ENCODE measurements at places on chromosomes 6 and 20. TPM values are rescaled to one million over a fixed set of nuclear protein-coding genes. Genes with fewer than 3 reads are reported as not detected.

DNA sequence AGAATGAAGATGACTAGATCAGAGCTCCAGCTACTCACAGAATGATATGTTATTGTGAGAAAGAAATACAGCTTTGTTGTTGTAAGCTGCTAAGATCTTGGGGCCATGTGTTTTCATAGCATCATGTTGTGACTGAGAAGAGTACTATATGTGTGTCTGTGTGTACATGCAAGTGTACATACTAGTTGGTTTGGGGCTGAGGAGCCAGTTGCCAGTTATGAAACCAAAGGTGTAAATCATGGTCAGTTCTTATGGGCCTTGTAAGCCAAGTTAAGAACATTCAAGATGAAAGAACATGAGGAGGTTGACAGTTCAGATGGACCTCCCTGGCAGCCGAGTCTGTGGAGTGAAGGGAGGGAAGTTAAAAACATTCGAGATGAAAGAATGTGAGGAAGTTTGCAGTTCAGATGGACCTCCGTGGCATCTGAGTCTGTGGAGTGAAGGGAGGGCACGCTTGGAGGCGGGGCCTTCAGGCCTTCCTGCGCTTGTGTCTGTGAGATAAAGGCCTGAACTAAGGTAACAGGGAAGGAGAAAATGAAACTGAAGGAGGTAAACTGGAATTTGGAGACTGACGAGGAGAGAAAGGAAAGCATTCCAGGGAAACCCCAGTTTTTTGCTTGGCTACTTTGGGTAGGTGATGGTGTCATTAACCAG is 13.9 kb downstream of the AFDN start:
- DNase-seq, result no peak

AGER gene
- 6.0 TPM for total RNA-seq

SLC4A11 gene
- 2.5 TPM for total RNA-seq

DNA sequence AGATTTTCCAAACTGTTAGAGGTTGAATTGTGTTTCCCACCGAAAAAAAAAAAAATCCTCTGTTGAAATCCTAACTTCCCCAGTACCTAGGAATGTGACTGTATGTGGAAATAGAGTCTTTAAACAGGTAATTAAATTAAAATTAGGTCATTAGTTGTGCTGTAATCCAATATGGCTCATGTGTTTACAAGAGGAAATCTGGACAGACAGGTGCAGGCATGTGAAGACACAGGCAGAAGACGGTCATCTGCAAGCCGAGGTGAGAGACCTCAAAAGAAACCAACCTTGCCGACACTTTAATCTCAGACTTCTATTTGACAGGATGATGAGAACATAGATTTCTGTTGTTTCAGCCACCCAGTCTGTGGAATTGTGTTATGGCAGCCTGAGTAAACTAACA is 28.6 kb upstream of the EZR start:
- DNase-seq, result no peak

DNA sequence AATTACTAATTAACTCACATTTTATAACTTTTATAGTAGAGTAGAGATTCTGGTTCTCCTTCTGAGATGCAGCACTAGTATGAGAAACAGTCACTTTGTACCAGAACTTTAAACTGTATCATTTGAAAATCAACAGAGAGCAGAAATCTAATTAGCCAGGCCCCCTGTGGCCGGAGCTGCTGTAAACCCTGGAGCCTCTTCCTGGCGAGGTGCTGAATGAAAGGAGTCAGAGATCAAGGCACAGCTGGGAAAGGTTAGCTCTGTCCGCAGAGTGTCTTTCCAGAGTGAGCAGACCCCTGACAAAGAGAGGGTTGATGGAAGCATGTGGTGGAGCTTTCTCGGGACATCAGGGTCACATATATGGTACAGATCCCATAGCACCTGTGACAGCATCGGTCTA is 703.8 kb downstream of the RFPL4B start:
- no peak for DNase-seq

STX11 gene
- total RNA-seq, result 1.0 TPM

GTSF1L gene
- not detected for total RNA-seq

PCK1 gene
- 1.2 TPM for total RNA-seq

DNA sequence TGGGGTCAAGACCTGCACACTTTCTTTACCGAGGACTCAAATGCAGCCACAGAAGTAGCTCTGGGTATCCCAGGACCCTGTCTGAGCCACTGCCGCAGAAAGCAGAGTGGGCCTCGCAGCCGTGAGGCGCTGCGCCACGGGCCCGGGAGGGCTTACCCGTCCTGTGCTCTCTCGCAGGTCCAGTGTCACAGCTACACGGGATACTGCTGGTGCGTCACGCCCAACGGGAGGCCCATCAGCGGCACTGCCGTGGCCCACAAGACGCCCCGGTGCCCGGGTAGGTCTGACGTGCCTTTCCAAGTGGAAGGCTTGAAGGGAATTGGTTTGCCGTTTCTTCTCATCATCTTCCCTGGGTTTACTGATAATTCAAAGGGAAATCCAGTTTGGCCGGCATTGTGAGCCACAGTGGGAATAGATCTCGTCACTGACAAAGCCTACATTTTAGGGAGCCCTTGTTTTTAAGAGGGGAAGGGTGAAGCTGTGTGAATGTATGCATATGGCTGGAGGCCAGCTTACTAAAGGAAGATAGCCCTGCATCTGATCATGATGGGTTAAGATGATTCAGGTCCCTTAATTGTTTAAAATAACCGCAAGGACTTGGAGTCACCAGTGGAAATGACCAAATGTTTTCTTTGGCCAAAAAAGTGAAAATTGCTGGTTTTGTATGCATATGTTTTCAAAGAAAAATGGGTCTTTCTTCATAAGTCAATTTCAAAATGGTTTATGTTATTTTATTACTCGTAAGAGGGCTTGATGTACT is 86.6 kb downstream of the SMOC2 start:
- DNase-seq, result no peak

DNA sequence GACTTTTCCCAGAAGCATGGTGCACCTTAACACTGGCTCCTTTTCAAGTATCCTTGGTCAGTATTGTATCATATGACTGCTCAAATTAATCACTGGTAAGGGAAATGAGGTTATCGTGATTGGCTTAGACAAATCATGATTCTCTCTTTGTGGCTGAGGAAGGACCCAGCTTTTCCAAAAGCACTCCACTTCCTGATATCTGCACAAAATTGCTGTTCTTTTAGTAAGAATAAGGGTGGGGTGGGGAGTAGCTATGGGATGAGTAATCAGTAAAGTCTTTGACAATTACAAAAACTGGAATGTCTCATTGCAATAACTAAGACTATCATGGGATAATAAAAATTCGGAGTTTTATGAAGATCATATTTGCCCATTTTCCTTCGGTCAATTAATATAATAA is 9.0 kb upstream of the RIPPLY2 start:
- DNase-seq, result no peak
